ENCODE measurements at places on chromosomes 1 and 21.

- peak; percentile 85 for DNase-seq
These were observed 773 bp downstream of the IFNGR2 start for GRCh38 chr21:33403786-33404585.

DNA sequence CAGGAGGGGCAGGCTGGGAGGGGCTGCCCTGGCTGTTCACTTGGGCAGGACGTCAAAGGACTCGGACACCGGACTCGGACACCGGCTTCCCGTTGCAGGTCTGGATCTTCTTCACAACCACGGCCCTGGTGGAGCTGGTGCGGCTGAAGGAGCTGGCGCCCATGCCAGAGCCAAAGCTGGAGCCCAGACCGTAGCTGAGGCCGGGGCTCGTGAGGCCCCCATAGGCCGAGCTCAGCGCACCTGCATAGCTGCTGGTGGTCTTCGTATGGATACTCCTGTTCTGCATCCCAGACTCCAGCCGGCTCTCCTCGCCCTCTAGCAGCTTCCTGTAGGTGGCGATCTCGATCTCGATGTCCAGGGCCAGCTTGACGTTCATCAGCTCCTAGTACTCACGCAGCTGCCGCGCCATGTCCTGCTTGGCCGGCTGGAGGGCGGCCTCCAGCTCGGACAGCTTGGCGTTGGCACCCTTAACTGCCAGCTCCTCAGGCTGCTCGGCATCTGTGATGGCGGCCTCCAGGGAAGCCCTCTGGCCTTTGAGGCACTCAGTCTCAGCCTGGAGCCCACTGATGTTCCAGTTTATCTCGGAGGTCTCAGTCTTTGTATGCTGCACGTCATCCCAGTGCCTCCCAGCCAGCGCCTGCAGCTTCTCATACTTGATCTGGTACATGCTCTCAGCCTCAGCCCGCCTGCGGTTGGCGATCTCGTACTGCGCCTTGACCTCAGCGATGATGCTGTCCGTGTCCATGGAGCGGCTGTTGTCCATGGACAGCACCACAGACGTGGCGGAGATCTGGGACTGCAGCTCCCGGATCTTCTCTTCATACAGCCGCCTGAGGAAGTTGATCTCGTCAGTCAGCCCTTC is 15.1 kb upstream of the KLF17 start:
- peak; percentile 91 for DNase-seq

- no peak for DNase-seq
These were observed 53.0 kb downstream of the TBX19 start for GRCh38 chr1:168333562-168334276.

DNA sequence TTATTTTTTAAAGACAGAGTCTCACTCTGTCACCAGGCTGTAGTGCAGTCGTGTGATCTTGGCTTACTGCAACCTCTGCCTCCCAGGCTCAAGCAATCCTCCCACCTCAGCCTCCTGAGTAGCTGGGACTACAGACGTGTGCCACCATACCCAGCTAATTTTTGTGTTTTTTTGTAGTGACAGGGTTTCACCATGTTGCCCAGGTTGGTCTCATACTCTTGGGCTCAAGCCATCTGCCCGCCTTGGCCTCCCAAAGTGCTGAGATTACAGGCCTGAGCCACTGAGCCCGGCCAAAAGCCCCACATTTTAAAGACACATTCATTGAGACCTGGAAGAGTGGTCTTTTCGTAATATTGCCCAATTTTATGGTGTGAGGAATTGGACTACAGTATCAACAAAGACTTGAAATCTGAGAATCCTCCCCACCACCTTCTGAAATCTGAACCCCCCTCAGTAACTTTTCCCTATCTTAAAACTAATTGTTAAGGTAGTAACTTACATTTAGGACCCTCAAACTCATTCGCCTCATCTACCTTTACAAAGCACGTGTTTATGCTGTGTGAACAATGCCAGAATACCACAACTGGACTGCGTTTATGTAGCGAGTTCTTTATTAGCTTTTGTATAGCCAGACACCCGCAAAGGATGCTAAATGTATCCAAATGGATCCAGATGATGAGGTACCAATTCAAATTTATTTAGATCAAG is 2.7 kb downstream of the ERRFI1 start:
- no peak for DNase-seq

DNA sequence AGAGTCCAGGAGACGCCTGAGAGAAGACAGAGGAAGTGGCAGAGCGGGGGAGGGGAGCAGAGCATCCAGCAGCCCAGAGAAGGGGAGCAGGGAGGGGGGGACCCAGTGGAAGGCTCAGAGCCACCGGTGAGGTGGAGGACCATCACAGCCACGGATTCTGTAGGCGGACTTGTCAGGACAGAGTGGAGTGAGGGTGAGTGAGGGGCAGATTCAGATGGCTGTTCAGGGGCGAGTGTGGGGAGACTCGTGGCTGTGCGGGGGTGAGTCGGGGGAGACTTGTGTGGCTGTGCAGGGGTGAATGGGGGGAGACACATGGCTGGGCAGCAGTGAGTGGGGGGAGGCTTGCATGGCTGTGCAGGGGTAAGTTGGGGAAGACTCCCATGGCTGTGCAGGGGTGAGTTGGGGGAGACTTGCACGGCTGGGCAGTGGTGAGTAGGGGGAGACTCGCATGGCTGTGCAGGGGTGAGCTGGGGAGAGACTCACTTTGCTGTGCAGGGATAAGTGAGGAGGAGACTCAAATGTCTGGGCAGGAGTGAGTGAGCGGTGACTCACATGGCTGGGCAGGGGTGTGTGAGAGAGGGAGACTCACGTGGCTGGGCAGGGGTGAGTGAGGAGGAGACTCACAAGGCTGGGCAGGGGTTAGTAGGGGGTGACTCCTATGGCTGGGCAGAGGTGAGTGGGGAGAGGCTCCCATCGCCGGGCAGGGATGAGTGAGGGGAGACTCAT is 56.8 kb upstream of the ABCG1 start:
- peak; percentile 47 for DNase-seq

DNA sequence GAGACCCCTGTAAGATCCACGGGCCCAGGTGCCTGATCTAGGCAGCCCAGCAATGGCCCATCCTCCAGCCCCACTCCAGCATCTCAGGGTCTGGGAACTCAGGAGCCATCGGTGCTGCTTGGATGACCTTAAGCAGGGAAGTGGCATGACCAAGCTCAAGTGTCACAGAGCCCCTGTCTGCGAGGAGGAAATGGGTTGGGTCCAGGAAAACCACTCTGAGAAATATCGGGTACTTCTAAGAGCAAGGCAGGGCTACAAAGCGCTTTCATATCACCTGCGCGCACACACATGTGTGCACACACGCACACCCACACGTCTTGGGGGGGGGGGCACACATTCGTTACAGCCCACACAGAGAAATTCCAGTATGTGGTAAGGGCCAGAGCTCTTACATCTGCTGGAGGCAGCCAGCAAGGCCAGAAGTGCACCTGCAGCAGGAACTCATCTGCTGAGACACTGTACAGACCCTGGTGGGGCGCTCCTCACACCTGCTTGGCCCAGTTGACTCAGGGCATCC is 32.6 kb upstream of the SPOCD1 start:
- DNase-seq: peak; percentile 20

GRCh38 chr21:42337830-42338728 is 12.7 kb downstream of the TFF2 start:
- peak; percentile 94 for DNase-seq

DNA sequence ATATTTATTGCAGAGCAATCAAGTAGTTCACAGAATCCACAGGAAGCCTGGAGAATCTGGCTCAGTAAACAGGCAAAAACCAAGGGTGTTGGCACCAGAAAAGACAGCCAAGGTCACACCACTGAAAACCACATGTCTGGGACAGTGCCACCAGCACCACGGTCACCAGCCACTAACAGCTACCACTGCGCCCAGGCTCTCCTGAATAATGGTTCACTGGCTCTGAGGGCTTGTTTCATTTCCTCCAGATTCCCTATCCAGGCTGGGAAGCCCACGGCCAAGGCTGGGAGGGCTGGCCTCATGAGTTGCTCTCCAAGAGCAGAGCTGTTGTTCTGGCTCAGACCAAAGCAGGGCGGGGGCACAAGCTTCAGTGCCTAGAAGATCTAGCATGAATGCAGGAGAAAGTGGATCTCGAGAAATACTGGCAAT is 54.5 kb upstream of the PTGFRN start:
- peak; percentile 77 for DNase-seq

DNA sequence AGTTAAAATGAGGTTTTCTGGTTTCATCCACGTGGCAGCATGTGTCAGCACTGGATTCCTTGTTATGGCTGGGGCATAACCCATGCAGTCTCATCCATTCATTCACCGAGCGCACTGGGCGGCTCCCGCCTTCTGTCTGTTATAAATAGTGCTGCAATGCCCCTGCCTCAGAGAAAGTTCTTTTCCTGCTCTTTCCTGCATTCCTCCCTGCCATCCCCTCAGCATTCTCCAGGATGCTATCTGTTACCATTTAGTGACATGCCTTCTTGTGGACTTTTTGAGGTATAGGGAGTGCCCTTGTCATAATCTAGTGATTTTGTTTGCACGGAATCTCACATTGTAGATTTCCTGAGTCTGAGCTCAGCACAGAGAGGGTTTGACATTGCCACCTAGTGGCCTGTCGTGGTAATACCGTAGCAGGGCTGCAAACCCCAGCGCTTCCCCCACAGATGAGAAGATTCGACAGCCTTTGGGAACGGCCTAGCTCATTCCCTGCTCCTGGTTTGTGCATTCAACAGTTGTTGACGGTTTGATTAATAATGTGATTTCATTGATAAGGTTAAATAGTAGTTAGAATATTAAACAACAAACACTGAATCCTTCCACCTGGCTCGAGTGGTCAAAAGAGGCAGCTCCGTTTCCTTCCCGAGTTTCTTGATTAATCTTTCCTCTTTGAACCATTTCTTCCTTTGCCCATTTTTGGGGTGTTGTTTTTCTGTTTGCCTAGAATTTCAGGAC is 46.3 kb downstream of the UMODL1 start:
- DNase-seq: peak; percentile 91
